Stomach (tissue), 19 donors: ENCODE measurements at places on chromosomes 7 and 10. TPM values are rescaled to one million over a fixed set of nuclear protein-coding genes. Genes with fewer than 3 reads are reported as not detected.

HECW1 gene
- total RNA-seq, result 1.4 TPM

DNA sequence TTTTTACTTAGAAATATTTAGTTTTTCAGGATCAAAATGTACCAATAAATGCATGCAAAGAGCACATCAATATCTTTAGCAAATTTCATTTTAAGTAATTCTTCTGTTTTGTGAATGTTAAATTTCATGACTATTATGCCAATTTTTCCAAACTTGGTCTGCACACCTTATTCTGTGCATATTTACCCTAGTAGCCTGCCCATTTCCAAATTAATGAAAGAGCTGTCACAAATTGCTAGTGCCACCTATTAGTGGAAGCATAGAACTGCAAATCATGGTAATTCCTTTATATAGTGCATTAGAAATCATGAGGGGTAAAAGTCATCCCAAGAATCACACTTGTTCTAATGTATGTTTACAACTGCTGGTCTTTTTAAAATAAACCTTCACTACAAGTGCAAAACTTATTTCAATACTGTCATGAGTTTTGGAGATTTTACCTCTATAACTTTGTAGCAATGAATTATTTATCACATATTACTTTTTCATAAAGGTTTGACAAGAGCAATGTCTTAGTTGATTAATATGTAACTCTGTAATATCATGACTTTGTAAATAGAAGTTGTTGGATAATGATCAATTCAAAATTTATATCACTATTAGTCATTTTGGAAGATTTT is 5.7 kb downstream of the SEMA3A start:
- no peak overlapping the region for H3K4me3 ChIP-seq
- no peaks in the 10 kb centered on the region for H3K4me1 ChIP-seq
- H3K27ac ChIP-seq, result no peak overlapping the region
- H3K27me3 ChIP-seq, result no peaks in the 10 kb centered on the region
- H3K36me3 ChIP-seq, result no peaks in the 10 kb centered on the region

GRCh38 chr7:99779949-99780348 is 4.0 kb downstream of the CYP3A4 start:
- no peak for DNase-seq
- no peaks in the 10 kb centered on the region for H3K4me1 ChIP-seq
- H3K27ac ChIP-seq, result no peak overlapping the region
- H3K27me3 ChIP-seq, result no peaks in the 10 kb centered on the region
- no peak overlapping the region for H3K4me3 ChIP-seq

DNA sequence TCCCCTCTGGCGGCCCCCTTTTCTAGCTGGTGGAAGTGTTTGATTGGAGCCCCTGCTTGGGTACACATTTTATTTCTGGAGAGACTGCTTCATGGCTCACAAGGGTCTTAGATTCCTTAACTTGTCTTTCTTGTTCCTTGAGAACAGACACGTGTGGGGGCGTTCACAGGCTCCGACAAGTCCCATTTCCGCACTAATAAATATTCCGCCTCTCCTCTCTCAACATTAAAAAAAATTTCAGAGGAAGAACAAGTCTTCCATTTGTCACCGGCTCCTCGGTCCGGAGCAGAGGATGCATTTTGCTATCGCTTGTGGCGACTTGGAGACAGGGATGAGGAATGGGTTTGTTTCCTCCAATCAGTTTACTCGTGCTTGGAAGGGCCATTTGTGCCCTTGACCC is 134.0 kb upstream of the PODXL start:
- peaks cover 2% of the 10 kb centered on the region for H3K27me3 ChIP-seq
- no peak overlapping the region for H3K27ac ChIP-seq
- peaks cover 6% of the 10 kb centered on the region for H3K4me1 ChIP-seq
- DNase-seq, result no peak

DNA sequence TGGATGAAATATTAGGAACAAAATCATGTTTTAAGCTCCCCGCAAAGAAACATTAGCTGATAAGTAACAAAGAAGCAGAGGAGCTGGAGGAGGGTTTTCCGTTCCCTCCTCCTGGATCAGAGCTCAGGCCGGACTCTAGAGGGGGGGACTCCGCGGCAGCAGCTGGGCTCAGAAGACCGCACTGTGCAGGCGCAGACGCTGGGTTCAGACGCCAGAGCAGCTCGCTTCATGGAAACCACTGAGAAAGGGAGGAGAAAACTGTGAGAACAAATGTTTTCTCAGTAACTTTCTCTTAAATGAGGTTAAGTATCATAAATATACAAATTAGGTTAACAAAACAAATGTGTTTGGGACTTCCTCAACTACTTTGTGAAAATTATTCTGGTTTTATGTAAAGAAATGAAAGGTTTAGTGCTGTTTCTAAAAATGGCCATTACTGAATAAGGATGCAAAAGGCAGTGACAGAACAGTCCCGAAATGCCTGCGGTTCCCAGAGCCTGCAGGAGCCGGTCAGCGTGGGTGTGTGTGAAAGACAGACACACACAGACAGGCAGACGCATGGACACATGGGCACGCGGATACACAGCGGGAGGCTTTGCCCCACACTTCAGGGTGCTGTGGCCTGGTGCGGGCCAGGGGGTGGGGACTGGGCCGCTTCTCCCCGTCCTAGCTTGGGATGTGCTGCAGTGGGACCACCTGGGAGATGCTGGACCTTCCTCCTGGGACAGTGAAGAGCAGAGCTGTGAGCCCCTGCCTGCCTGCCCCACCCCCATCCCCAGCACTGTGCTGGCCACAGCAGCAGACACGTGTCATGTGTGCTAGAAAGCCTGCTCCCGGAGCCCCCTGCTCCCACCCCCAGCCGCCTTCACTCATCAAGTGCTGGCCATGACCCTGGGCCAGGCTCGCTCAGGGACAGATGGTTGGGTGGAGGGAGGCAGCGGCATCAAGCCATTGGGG is 20.3 kb upstream of the ADGRA1 start:
- H3K27ac ChIP-seq, result no peak overlapping the region
- H3K27me3 ChIP-seq, result peaks cover 47% of the 10 kb centered on the region

DNA sequence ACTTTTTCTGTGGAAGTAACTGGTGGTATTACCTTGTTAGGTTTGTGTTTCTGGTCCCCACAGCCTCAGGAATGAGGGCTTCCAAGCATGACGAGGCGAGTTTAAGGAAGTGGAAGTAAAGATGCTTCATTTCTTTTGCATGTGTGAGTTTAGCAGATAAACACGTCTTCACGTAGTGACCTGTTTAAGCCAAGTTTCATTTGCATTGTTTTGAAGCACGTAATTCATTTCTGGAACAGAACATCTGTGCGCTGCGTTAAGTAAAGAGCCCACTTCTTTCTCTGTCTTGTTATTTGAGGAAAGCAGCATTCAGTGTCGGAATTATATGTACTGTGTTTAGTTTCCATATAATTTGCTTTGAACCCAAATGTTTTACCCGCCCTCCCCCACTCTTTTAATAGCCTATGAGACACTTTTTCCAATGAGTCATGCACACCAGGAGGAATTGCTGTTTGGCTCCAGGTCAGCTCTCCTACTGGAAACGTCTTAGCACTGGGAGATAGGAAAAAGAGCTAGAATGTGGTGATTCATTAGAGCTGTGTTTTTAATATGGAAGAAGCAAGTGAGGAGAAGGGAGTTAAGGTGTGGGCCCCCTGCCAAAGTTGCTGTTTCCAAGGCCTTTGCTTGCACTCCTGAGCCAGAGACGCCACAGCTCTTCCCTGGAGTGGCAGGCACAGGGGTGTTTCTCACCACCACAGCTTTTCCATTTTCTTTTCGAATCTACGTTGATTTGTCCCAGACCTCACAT is 36.7 kb downstream of the BTBD16 start:
- no peaks in the 10 kb centered on the region for H3K27me3 ChIP-seq
- no peaks in the 10 kb centered on the region for H3K36me3 ChIP-seq
- H3K4me1 ChIP-seq, result peaks cover 7% of the 10 kb centered on the region
- no peak for DNase-seq

GRCh38 chr7:17552952-17553351 is 254.5 kb downstream of the AHR start:
- peaks cover 16% of the 10 kb centered on the region for H3K4me1 ChIP-seq
- no peaks in the 10 kb centered on the region for H3K27me3 ChIP-seq
- no peak overlapping the region for H3K27ac ChIP-seq
- no peak for DNase-seq

- H3K27me3 ChIP-seq, result no peaks in the 10 kb centered on the region
- DNase-seq, result no peak
- H3K36me3 ChIP-seq, result no peaks in the 10 kb centered on the region
- no peaks in the 10 kb centered on the region for H3K4me1 ChIP-seq
- no peak overlapping the region for H3K27ac ChIP-seq
Measured at GRCh38 chr7:47149208-47149839, 432.6 kb downstream of the TNS3 start.
